ENCODE measurements at places on chromosomes 12 and 14.

- no peak for DNase-seq
These were observed 43.3 kb upstream of the DHRS4 start for GRCh38 chr14:23910101-23910875.

DNA sequence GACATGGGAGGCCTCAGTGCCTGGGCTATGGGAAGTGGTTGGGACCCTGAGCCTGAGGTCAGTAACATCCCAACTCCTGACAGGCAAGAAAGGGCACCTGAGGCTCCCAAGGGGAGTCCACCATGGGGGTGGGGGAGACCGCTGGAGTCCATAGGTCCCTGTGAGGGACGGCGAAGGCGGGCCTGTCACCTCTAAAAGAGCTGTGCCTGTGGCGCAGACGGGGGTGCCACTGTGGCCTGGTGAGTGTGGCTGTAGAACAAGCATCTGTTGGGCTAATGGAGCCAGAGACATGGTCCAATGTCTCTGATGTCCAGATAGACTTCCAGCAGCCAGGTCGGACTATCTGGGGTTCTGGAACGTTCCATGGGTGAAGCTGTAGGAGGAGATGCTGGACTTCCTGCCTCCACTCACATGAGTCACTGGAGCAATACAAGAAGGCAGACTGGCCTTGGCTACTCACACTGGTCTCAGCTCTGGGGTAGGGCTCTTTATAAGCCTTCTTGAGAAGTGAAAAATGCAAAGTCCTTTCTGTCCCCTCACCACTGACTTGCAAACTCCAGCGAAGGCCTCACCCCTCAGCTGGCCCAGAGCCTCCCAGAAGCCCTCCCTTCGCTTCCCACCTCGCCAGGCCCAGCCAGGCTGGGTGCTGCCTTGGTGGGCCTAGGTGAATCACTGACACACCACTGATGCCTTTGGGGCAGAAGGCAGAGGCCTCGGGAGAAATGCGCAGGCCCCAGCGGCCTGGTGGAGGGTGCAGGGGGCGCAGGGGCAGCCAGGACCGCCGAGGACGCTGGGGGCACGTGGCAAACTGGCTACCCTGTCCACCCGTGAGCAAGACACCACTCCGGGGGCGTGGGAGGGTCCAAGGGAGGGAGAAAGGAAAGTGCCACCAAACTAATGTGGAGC, 1.1 kb upstream of the TRAF3 start:
- DNase-seq = no peak

DNA sequence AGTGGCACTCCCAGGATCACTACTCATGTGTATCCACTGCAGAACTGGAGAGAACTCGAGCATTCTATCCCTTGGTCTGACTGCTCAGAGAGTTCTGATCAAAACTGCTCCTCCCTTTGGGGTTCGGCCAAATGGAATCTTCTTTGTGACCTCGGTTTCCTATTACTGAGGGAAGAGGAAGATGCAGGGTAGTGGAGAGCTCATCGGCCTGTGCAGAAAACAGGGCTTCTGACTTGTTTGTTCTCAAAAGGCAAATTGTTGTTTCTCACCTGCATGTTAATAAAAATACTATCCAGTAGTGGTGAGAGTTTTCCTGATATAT, 17.1 kb upstream of the AKAP6 start:
- DNase-seq = no peak

DNA sequence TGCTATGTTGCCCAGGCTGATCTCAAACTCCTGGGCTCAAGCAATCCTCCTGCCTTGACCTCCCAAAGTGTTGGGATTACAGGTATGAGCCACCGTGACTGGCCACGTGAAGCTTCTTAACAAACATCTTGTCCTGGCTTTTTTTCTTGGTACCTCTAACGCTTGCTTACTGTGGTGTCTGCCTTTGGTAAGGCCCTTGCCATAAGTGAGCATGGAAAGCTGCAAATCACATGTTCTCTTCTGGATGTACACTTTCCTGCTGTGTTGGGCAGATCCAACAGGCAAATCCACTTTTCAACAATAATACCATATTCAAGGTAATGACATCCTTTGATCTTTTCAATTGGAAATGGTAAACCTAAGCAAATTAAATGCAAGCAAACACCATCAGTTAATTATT, 54.6 kb downstream of the ARF6 start:
- no peak for DNase-seq

GRCh38 chr12:56486694-56487093, 1.3 kb downstream of the GLS2 start:
- no peak for DNase-seq

- no peak for DNase-seq
These were observed 9.7 kb downstream of the AQP6 start for GRCh38 chr12:49982246-49983087.

All from natural killer cell treated with Interleukin-12 subunit alpha and Interleukin-12 subunit beta and Interleukin-15 and Interleukin-18, amount 100 ng/mL, for 72 hours (primary cell).